Activated CD4-positive, CD25-positive, alpha-beta regulatory T cell treated with anti-CD3 and anti-CD28 coated beads, Interleukin-2, amount 50 U/mL, for 72 hours (primary cell): ENCODE measurements at places on chromosomes 5 and 9.

GRCh38 chr5:177455036-177455660 lies 8.5 kb downstream of the PRR7 start:
- DNase-seq, result peak; percentile 89

DNA sequence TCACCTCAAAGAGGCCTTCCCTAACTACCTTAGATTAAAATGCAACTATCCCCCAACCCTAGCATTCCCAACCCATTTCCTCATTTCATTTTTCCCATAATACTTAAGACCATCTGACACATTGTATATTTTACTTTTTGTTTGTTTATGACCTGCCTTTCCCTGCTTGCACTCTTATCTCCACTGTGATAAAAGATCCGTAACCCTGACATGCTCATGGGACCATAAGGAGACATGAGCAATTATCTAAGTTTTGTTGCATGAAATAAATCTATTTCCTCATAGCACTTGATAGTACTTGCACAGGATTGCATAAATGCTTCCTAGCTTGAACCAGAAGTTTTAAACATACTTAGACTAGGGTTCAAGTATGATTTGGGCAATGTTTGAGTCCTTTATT lies 323.7 kb downstream of the NPR3 start:
- no peak for DNase-seq

DNA sequence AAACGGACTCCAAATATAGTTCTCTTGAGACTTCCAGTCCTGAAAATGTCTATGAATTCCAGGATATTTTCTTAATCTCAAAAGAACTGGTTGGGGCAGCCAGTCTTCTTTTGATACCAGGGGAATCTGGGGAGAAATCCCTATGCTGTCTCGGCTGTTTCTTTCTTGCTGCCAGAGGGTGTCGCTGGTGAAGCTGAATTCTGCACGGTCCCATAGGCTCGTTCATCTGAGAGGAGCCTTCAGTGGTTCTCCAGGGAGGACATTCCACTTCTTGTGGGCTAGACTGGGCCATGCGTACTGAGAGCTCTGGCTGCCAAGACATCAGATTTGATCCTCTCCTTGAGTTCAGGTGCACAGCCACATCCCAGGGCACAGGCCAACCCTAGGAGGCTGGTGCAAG lies 155.0 kb upstream of the CLINT1 start:
- no peak for DNase-seq

GRCh38 chr5:149824846-149825245 lies 94.7 kb downstream of the PPARGC1B start:
- DNase-seq, result no peak

- peak; percentile 88 for DNase-seq
These were observed 2.6 kb upstream of the OLFML2A start for GRCh38 chr9:124774129-124774978.

- DNase-seq, result peak; percentile 44
These were observed 13.8 kb upstream of the PUM3 start for GRCh38 chr9:2857564-2858198.

GRCh38 chr5:79829260-79829659 lies 139.6 kb downstream of the CMYA5 start:
- DNase-seq, result no peak

GRCh38 chr5:40376566-40376965 lies 303.1 kb upstream of the PTGER4 start:
- no peak for DNase-seq

DNA sequence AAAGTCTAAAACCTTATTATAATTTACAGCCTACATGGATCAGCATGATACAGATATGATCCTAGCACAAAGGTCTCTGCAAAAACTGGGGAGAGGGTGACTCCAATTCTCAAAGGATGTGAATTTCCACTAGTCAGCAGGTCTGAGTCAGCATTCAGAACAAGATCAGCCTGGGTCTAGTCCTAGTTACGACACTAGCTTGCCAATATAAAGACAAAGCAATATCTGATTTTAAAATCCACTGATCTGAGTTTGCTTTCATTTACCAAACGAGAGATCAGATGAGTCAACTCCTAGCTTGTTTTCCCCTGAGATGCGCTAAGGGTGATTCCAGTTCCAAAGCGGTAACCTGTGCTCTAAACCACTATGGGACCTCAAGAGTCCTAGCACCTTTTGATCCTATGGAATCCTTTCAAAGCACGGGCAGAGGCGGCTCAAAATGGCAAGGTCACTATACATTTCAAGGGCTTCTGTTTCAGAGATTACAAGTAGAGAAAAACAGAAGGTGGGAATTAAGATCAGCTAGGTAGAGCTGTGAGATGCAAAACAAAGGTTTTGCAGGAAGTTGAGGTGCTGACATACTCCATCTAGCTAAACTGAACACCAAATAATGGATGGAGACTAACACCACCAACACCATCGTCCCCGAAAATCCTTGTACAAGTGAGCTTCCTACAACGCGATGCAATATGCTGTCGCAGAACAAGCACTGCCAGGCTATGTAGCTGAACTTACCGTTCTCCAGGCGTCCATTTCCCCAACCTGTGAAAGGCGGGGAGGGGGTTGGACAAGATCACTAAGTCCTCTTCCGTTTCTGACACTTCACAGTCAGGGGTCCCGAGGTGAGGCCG lies 906 bp downstream of the SLC25A51 start:
- DNase-seq, result no peak

DNA sequence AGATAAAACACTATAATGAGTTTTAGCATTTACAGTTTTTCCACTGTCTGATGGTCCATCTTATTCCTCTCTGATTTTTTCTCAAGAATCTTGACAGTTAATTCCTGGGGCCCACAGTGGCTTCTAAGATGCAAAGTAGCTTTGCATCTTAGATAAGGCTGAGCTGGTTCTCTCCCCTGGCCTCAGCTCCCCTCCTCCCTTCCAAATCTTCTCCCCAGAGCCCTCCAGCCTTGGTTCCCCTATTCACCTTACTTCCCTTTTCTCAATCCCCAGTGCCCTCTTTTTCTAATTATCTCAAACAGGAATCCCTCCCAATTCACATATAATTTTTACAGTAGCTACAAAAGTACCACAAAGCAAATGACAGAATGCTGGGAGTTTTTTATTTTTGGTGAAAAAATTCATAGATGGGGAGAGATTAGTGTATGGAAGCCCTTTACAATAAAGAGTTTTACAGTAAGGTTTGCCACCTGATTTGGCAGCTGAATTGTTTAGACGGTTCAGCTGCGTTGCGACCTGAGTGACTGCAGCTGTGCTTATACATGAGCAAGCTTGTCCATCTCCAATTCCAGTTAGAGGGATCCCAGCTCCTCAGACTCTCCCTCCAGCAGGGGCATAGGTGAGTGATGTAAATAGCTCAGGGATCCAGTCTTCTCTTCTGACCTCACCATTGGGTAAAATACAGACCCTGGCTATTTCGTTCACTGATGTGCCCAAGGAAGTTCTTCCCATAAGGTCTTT lies 51.4 kb upstream of the CKMT2 start:
- DNase-seq, result no peak

DNA sequence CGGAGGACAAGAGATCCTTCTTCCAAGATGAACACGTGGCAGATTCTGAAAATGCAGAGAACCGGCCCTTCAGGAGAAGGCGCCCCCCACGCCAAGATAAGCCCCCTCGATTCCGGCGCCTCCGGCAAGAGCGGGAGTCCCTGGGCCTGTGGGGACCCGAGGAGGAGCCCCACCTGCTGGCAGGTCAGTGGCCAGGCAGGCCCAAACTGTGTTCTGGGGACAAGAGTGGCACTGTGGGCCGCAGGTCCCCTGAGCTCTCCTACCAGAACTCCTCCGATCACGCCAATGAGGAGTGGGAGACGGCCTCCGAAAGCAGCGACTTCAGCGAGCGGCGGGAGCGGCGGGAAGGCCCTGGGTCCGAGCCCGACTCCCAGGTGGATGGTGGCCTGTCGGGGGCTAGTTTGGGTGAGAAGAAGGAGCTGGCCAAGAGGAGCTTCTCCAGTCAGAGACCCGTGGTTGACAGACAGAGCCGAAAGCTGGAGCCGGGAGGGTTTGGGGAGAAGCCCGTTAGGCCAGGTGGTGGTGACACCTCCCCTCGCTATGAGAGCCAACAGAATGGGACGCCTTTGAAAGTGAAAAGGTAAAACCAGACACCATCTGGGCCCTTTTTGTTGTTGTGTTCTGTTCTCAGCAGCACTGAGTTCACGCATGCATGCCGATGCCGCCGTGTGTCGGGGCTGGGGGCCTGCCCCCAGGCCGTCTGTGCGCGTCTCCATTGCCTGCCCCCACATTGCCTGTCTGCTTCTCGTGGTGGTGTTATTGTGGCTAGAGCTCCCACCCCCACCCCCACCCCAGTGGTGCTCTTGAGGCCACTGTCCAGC lies 26.6 kb upstream of the POMT1 start:
- no peak for DNase-seq

- DNase-seq, result no peak
These were observed 61.2 kb downstream of the FYB1 start for GRCh38 chr5:39158127-39158593.

- DNase-seq, result no peak
These were observed 602.7 kb upstream of the ZNF608 start for GRCh38 chr5:125348936-125349831.

- no peak for DNase-seq
These were observed 199.3 kb downstream of the SGCD start for GRCh38 chr5:156526081-156526925.

- no peak for DNase-seq
These were observed 25.4 kb upstream of the NKD2 start for GRCh38 chr5:983238-983524.

DNA sequence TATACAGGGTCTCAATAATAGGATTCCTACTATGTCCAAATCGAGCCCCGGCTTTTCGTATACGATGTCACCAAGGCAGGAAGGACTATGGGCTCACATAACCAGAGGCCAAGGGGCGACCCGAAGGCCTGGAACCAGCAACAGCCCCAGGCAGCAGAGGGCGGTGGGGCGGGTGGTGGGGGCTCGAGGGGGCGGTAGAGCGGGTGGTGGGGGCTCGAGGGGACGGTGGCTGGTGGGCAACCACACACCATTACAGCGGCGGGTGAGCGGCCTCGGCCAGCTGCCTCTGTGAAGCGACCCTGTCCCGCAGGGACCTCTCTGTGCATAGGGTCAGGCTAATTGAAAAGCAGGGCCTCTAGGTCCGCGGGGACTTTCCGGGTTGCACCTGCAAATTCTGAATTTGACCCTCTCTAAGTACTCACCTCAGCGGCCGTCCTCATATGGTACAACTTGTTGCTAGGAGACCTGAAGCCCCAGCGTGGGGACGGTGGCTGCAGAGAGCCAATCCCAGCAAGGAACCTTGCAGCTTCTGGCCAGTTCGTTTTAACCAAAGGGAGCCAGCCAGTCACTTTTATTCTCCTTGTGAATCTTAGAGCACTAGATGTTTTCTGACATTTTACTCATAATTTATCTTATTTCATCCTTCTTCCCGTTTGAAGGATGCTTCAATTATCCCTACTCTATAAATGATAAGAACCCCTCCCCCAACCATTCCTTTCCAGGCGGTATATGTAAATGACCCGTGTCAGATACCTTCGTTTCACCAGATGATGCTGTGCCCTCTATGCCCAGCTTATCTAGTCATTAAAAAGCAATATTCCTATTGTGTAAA lies at the start of gene NME5:
Gene NME5 (minus strand): TSS at position 480 of the 832 bp plus-strand sequence. CDS start 648 bp downstream, outside the sequence.
- DNase-seq, result no peak

GRCh38 chr5:148437249-148437648 lies 53.5 kb downstream of the FBXO38 start:
- no peak for DNase-seq

GRCh38 chr9:81893929-81894328 lies 34.3 kb upstream of the SPATA31D4 start:
- no peak for DNase-seq

DNA sequence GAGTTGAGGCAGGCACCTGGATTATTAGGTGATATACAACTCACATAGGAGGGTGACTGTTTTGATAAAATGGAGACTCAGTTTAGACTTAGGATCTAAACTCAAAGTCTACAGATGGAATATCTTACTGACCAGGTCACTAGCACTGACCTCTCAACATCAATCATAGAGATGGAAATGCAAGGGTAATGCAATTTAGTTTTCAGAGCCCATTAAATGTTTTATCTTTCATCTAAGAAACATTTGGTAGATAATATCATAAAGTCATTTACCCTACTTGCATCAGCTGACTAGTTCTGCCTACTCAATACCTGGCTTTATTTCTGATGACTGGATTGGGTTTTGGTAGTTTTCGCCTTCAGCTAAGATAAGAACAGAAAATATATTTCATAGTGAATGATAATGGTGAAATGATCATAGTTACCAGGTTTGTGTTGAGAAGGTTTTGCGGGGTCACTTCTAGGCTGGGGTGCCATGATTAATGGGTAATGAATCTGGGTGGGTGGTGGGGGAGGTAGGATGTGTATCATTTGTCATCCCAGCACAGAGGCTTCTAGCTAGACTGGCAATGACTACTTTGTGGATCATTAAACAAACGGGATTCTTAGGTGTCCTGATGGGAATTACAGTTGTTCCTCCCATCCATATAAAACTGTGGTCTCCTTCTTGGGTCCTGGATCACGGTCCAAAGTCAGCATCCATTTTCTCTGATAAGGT lies 173.4 kb downstream of the PPP2R2B start:
- DNase-seq, result no peak

- no peak for DNase-seq
These were observed 339.0 kb downstream of the NSG2 start for GRCh38 chr5:174384509-174384947.

- DNase-seq, result no peak
These were observed 22.5 kb upstream of the FAM120AOS start for GRCh38 chr9:93475856-93476255.

GRCh38 chr5:122316656-122317055 lies 4.6 kb downstream of the SNCAIP start:
- no peak for DNase-seq

GRCh38 chr5:128671943-128672342 lies 133.9 kb upstream of the FBN2 start:
- no peak for DNase-seq

DNA sequence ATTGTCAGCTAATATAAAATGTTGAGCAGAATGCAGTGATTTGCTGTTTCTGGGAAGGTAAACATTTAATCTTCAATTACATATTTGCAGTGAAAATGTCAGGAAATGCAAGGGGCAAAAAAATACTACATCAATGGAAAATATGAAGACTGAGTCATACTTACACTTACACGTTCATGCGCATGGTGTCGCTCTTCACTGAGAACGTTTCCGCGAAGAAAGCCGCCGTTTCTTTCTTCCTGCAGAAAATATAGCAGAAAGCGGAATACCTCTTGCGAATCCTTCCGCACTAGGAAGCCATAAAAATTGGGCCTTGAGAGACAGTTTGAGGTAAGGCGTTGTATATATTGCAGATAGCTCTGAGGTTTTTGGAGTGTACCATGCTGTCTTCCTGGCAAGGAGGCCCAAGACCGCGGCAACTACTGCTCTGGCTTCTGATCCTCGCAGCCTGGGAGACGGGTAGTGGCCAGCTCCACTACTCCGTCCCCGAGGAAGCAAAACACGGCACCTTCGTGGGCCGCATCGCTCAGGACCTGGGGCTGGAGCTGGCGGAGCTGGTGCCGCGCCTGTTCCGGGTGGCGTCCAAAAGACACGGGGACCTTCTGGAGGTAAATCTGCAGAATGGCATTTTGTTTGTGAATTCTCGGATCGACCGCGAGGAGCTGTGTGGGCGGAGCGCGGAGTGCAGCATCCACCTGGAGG lies at the start of gene PCDHA13:
Gene PCDHA13 (plus strand): TSS at position 236 of the 702 bp plus-strand sequence. CDS start 145 bp downstream, at position 381.
- no peak for DNase-seq

GRCh38 chr5:142053426-142054151 lies 40.8 kb upstream of the GNPDA1 start:
- no peak for DNase-seq

- DNase-seq, result no peak
These were observed 152.2 kb upstream of the OTULINL start for GRCh38 chr5:14429101-14430050.
